ENCODE measurements at places on chromosomes 12 and 14.

DNA sequence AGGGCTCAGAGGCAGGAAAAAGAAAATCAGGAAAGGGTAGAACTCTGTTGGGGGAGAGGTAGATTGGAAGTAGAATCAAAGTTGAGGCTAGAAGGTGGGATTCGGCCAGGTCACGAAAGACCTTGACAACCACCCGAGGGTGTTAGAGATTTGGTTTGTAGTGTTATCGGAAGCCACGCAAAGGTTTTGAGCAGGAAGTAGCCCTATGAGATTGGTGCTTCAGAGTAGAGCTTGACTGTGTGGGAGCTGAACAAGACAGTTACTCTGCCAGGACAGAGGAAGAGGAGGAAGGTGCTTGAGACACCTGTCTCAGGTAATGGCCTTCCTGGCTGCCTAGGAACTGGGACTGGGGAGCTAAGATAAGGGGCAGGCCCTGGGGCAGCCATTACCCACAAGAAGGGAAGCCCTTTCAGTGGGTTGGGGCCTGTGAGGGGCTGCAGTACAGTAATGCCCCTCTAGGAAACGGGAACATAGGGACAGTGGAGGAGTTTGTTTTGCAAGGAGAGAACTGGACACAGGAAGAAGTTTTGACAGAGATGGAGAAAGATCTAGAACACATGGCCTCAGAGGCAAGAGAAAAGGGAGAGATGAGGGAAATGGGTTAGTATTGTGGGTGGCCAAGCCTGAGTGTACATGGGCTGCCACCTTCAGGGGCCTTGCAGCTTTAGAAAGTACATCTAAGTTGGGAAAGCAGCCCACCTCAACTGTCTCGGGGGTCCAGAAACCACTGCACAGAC is 73.5 kb downstream of the RIN3 start:
- no peak for DNase-seq

DNA sequence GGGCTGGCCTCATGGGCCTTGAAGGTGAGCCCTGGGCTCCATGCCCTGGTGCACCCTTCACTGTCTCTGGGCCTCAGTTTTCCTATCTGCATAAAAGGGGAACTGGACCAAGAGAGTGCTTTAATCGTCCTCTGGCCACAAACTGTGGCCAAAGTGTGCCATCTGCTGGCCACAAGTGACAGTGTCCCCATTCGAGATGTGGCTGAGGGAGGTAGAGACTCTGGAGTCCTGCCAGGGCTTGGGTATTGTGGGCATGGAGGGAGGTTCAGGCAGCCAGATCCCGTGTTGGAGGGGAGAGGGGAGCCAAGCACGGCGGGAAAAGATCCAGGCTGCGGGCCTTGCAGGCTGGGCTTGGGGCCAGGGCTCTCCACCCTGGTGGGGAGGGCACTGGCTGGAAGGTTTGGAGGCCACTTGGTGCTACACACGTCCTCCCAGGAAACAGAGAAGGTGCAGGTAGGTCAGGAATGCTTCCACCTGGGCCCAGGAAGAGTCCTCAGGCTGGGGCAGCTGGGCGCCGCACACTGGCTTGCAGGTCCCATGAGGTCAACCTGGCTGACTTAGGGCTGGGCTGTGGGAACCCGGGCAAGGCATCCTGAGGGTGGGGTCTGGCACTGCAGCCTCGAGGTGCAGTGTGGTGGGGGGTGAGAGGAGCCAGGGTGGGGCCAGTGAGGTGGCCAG is 7.3 kb upstream of the KIF26A start:
- DNase-seq: peak; percentile 35

- DNase-seq: no peak
Measured at GRCh38 chr14:68270342-68270741, 450.8 kb downstream of the RAD51B start.

DNA sequence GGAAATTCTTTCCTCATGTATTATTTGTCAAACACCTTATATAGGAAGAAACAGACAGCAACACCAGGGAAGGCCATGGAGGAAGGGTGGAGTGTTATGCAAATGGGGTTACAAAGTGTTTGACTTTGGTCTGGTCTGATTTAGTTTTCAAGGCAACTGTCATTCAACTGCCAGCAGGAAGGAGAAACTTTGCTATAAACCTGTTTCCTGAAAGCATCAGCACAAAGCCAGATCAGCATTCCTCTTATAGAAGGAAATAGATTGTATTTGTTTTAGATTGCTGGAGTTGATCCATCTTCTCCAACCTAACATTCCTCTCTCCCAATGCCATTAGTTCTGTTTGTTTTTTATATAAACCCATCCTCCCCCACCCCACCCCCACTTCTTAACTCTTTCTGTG is 65.7 kb downstream of the STAB2 start:
- DNase-seq: no peak

- no peak for DNase-seq
Measured at GRCh38 chr12:116299064-116299463, 21.6 kb upstream of the MED13L start.

- DNase-seq: no peak
Measured at GRCh38 chr12:119258556-119258955, 76.0 kb upstream of the CCDC60 start.

- no peak for DNase-seq
Measured at GRCh38 chr12:63862187-63862968, 17.9 kb downstream of the SRGAP1 start.

- no peak for DNase-seq
Measured at GRCh38 chr12:109305547-109305946, 3.5 kb downstream of the FOXN4 start.

DNA sequence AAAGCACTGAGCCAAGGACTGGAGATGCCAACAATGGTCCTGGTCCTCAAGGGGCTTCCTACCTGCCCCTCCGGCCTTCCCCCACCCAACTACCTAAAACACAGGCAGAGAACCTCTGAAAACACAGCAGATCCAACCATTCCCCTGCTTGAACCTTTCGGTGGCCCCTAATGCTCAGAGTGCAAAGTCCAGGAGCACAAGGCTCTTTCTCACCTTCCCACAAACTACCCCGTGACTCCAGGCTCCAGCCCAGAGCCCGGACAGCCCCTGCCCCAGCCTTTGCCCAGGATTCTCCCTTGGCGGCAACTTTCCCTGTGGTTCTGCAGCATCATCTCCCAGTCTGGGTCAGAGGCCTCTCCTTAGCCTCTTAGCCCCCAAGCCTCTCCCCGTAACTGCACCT is 1.6 kb upstream of the CD9 start:
- no peak for DNase-seq

DNA sequence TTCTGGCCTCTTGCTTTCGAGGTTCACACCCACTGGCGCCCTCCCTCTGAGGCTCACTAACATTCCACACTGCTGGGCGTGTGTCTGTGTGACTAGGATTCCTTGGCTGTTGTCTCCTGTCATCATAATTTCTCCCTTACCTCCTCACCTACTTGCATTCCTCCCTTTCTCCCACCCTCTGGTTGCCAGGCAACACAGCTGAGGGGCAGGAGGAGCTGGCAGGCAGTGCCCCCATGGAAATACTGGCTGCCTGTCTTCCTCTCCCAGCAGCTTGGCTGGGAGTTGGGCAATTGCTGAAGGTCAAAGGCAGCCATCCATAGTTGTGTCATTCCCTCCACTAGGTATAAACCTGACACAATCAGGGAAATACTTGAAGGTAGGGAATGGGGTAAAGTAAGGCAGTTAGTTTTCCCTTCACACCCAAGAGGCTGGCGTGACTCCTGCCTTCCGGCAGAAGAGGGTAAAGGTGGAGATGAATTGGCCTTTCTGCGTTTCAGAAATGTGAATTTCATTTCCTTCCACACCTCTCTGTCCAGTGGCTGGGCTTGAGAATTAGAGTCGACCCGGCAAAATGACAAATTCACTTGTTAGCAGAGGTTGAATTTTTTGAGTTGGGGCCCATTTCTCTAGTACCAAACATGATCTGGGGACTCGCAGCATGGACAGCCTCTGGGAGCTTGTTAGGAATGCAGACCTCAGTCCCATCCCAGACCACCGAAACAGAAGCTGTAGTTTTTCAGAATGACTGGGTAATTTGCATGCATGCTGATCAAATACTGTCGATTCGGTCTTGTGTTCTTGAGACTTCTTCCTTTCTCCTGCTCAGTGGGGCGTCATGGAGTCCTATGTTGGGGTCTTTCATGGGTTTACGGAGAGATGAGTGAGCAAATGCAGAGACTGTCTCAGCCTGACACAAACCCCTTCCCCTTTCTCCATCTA is 24.3 kb upstream of the EMP1 start:
- DNase-seq: no peak

- no peak for DNase-seq
Measured at GRCh38 chr14:104299993-104300761, 161.8 kb downstream of the KIF26A start.

- no peak for DNase-seq
Measured at GRCh38 chr14:27096091-27096490, 498.3 kb upstream of the NOVA1 start.

DNA sequence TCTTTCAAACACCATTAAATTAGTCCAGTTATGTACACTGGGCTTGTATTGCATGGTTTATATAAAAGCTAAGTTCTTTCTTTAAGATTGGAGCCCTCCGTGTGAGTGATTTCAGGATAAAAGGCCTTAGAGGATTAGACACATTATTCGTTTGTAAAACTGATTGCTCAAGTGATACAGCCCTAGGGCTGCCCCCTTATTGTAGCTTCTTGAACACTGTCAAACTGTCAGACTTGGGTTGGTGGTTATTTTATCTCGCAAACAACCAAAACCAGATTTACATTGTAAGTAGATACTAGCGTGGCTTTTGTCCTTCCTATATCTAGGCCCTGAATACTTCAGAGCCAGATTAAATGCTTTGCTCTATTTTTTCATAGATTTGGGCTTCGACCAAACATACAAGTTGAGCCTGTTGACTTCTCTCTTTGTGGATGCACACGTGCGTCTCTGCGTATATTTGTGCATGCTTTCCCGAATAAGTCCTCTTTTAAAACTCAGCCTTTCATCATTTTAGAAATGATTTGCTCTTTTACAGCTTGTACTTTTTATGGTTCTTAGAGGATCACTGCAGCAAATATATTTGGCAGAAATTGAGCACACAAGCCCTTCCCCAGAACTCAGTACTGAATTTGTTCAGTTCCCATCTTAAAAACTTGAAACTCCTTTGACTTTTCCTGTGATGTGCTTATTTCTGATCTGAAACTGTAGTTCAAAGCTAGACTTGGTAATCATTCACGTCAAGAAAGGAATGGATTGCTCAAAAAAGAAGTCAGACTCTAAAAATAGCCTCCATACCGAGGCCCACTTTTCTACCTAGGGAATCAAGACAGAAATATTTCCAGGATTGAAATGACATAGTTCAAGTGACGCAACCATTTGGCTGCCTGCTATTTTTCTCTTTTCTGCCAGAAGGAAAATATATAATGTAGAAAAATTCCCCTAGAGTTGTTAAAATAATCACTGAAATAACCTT is 129.5 kb downstream of the ETV6 start:
- DNase-seq: no peak

- no peak for DNase-seq
Measured at GRCh38 chr12:46886541-46887041, 60.8 kb upstream of the SLC38A4 start.

DNA sequence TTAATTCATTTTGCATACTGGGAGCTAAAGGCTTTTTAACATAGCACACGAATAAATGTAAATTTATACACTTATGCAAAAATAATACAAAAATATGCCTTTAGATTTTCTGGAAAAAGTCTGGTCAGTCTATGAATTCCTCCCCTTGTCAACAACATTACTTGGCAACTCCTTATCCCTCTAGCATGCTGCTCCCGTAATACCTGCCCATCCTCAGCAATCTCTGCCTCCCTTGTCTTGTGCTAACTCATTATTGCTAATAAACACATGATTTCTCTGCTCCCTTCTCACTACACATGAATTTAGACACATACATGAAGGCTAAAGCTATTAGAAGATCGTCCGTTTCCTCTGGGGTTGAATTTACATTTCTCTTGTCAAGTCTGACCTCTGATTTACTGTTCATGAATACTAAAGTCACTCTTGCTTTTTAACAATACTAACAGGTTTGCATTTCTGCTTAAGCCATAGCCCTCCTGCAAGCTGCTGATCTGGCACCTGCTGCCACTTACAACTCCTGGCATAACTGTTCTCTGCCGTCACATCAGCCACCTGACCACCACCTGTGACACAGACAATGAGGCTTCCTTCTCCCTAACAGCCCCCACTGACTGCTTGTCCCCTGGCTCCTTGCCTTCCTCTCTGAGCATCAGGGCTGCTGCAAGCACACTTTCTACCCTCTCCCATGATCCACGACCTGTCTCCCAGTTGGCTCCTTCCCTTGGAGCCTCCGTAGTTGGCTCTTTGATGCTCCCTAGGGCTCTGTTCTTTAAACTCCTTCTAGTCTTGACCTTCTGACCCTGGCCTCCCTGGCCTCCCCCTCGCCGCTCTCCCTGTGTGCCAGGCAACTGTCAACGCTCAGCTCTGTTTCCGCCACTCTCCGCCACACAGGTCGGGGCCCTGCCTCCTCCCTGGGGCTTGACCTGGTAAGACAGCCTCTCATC is 177.6 kb downstream of the CALM1 start:
- no peak for DNase-seq

DNA sequence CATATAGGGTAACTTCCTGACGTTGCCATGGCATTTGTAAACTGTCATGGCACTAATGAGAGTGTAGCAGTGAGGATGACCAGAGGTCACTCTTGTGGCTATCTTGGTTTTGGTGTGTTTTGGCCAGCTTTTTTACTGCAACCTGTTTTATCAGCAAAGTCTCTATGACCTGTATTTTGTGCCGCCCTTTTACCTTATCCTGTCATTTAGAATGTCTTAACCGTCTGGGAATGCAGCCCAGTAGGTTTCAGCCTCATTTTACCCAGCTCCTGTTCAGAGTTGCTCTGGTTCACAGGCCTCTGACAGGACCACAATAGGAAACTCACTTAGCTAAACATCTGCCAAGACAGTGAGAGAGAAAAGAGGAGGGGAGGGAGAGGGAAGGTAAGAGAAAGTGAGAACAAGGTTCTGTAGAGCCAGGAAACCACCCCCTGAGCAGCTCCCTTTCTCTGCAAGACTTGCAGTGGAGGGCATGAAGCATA is 64.8 kb upstream of the PLEKHG3 start:
- DNase-seq: no peak

DNA sequence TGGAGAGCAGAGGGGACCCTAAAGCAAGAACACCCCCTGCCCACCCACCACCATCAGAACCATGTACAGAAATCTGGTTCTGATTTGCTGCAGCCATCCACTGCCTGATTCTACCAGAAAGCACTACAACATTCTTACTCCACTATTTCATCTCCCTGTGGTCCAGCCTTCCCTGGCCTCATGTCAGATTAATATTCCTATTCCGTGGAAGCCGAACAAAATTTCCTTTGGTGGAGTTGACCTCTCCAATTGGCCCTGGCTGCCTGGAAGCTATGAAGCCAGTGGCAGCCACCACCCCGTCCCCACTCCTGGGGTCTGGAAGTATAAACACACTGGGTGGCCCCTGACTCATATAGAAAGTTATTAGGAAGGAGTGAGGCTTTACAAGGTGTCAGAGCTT is 60.2 kb downstream of the ANO2 start:
- no peak for DNase-seq
